Stimulated activated CD8-positive, alpha-beta memory T cell treated with anti-CD3 and anti-CD28 coated beads, Interleukin-15, amount 100 ng/mL, for 1 hour (primary cell): ENCODE measurements at places on chromosomes 3 and 15.

GRCh38 chr15:52422001-52422400, 106.7 kb downstream of the MYO5A start:
- DNase-seq: no peak

DNA sequence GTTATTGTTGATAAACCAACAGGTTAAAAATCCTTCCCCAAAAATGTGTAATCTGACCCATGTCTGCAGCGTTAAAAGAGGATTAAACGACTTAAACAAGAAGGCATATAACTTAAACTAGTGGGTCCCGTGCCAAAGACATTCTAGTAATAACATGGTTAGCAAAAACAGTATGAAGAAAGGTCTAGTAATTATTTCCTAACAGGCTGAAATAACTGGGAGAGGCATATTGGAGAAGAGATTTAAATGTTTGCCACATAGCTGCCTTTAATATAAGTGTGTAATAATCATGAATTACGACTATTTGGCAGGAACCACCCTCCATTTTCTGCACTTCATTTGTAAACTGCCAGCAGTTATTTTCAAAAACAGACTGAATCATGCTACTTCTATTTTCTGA, 67.7 kb upstream of the CSPG5 start:
- no peak for DNase-seq

- DNase-seq: no peak
Measured at GRCh38 chr15:82808634-82809041, 790 bp upstream of the WHAMM start.

DNA sequence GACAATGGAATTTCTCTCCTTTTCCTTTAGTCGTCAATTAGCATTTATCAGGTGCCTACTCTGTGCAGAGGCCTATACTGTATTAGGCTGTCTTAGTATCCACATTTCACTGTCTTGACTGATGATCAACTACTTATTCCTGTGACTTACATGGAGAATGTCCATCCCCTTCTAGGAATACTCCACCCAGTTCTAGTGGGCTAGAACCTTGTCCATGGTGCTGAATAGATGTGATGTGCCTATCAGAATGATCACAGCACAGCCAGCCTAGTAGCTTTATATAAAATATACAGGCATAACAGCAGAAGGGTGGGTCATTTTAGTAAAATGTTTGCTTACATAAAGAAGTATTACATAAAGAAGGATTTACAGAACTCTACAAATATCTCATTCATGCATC, 621.4 kb downstream of the PDCD6IP start:
- no peak for DNase-seq

- no peak for DNase-seq
Measured at GRCh38 chr3:10520072-10520471, 14.7 kb upstream of the ATP2B2 start.

DNA sequence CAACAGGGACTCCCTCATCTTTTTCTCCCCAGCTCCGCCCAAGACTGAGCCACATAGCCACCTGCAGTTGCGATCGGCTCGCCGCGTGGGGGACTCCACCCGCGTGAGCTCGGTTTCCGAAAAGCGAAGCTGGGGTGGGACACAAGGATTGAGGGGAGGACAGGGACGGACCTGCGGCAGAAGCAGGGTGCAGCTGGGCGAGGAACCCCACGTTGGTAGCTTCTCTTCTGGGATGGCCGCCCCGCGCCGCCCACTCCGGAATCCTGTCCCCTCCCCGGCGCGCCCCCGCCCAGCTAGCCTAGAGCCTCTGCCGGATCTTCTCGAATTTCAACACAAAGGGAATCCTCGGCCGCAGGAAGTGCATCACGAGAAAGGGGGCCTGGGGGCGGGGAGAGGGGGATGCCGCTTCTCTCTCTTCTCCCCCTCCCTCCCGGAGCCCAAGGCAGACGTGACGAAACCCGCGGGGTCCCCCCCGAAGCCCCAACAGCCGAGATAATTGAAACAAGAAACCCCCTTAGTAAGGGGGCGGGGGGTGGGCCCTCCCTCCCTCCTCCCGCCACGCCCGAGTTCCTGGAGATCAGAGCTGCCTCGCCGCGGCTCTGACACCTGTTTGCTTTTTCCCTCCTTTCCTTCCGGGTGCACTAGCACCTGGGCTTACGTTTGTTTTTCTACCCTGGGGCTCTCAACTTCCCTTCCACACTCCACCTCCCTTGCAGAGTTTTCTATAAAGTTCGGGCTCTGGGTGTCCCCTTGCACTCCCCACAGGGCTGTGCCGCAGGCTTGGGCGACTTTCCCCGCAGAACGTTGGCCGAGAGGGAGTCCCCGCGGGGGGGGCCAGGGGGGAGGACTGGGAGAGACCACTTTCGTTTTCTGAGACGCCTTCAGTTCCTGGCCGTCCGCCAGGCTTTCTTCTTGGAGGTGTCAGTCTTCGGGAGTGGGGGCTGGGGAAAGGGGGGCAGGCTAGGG, 1.3 kb upstream of the KCNH8 start:
- peak; percentile 20 for DNase-seq

GRCh38 chr3:14430053-14430452, 27.6 kb downstream of the SLC6A6 start:
- no peak for DNase-seq

GRCh38 chr3:12235691-12236090, 53.2 kb upstream of the PPARG start:
- no peak for DNase-seq

GRCh38 chr3:186152361-186152798, 43.5 kb upstream of the ETV5 start:
- no peak for DNase-seq

GRCh38 chr3:102089239-102089638, 239.9 kb downstream of the NFKBIZ start:
- DNase-seq: no peak
